ENCODE measurements at places on chromosomes 12 and 14.

DNA sequence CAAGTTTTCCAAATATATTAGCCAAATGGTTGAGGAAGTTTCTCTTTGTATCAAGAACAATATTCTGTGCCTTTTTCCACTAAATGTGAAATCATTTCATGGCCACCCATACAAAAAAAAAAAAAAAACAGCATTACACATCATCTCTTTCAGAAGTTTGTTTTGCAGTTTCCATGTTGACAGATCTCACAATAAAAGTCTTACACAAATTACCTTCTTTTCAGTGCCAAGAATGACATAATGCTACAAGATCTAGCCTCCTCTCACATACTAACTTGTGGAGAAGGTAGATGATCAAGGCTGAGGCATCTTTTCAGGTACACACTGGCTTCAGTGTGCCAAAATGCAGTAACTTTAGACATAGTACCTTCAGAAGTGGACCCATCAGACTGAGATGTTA, 35.3 kb downstream of the PRKD1 start:
- no peak for DNase-seq

DNA sequence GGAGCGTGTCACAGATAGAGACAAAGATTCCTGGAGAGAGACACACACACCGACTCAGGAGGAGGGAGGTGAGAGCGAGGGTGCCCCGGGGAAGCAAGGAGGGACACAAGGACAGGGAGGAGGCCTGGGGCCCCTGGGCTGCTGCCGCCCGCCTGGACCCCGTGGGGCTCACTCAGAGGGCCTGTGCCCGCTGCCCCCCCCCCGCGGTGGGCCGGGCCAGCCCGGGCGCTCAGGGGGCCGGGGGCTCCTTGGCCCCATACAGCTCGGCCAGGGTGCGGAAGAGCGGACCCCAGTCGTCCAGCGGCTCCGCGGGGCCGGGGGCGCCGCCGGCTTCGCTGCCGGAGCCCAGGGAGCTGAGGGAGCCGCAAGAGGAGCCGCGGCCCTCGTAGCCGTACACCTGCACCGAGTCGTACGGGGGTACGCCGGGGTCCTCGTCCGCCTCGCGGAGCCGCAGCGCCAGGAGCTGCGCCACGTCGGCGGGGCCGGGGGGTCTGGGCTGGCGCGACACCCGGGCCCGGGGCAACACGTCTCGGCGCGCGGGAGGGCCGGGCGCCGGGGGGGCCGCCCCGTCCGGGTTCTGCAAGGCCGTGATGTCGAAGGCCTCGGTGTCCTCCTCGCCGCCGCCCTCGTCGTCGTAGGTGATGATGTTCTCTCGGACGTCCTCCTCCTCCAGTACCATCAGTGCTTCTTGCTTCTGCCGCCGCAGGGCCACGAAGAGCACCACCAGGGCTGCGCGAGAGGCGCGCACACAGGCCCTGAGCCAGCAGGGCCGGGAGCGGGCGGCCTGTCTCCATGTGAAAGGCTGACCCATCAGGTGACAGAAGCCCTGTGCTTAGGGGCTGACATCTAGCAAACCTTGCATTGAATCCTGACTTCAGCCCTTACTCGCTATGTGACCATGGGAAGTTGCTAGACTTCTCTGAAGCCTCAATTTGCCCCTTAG, 6.0 kb downstream of the PSMB11 start:
- DNase-seq = no peak

DNA sequence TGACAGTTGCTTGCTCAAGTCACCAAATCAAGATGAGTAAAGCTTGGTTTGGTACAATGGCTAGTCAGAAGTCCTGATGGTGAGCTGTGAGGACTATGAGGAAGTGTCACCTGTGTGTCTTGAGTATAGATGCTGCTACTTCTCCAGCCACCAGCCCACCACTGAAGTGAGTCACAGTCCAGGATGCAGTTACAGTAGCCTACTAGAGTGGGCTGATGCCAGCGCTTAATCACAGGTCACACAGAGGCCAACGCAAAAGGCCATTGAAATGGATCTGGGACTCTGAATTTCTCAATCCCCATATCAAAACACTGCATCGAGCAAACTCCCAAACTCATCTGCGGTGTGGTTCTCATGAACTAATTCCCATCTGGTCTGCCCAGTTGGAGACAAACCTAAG, 223.1 kb downstream of the ANO6 start:
- DNase-seq = peak; percentile 41

DNA sequence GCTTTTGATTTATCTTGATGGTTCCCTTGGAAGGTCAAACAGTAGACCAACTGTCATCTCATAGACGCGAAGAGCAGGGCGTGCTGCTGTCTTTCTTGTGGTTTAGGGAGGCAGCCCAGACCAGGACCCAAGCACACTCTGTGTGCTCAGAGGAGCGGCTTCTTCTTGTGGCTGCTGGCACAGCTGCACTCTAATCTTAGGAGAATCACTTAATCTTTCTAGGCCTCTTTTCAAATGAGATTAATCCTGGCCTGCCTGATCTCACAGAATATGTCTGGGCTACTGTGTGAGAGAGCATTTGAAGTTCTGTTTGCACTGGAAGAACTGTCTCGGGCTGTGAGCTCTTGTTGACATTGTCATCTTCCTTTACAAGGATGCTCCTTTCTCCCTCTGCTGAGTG, 60.0 kb upstream of the TRAF3 start:
- DNase-seq = no peak

GRCh38 chr12:25189656-25190055, 5.3 kb downstream of the DNAI7 start:
- DNase-seq = no peak

DNA sequence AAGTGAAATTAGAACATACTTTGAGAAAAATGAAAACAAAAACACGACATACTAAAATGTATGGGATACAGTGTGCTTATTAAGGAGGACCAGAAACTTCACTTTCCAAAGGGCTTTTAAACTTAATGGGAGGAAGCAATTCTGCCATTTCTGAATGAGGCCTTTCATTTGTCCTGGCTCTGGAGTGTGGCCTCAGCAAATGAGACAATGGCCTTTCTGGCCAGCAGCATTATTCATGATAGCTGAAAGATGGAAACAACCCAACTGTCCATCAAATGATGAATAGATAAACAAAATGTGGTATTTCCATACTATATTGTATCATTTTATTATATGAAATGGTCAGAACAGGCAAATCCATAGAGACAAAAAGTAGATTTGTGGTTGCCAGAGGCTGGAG, 338.6 kb downstream of the CEP128 start:
- no peak for DNase-seq

DNA sequence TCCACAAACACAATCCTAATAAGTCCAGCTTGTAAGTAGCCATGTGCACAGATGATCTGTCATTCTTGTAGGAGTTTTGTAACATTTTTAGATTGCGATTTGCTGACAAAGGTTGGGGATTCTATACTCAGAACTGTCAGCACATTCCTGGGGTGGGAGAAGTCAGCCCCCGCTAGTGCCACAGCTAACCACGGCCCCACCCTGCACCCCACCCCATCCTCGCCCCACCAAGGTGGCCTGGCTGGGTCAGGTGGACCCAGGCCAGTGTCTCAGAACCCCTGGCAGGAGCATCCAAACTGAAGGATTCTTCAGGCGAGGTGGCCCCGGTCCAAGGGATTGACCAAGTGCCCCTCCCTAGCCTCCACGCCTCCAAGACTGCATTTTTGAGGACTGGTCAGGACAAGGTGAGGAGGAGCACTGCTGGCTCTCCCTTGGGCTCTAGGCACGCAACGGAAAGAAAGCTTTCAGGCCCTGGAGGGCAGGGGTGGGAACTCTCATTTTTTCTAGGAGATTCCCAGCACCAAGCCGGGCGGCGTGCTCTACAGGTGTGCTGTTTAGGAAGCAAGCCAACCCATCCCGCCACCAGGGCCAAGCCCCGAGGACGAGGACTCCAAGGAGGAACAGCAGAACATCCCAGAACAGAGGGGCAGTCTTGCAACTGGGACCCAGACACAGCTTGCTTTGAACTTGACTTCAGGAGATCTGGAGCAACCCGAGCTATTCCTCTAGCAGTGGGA, 172.8 kb downstream of the BCL11B start:
- no peak for DNase-seq

DNA sequence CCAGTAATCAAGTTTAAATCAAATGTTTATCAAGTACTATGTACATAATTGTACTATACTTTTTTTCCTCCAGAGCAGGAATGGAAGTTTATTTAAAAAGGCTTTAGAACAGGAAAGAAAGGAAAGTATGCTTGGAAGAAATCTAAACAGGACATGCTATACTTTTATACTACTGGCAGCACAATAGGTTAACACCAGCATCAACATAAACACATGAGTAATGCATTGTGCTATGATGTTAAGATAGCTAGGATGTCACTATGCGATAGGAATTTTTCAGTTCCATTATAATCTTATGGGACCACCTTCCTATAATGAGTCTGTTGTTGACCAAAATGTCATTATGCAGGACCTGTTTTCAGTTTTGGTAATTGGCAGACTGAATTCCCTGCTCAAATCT, 41.5 kb upstream of the ANKS1B start:
- no peak for DNase-seq

DNA sequence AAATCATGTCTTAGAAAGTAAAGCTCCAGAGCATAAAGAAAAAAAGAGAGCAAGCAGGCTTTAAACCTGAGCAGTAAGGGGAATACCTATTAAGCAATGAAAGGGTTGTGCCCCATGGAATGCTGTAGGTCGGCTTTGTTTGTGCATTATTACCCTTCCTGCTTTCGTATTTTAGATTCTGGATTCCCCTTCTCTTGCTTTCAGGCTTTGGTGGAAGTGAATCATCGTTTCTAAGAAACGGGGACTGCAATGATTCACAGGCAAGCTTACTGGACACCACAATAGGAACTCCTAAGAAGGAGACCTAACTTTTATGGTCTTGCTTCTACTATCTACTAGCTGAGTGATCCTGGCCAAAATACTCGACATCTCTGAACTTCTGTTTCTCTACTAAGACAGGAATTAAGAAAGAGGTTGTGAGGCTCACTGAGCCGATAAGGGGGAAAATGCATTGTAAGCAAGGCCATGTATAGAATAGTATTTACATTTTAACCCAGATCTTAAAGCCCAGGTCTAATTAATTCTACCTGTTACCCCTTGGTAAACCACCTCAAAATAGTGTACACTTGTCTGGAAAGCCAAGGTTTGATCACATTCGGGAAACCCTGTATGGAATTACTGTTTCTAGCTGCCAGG, 1.2 kb upstream of the BMAL2 start:
- peak; percentile 98 for DNase-seq

DNA sequence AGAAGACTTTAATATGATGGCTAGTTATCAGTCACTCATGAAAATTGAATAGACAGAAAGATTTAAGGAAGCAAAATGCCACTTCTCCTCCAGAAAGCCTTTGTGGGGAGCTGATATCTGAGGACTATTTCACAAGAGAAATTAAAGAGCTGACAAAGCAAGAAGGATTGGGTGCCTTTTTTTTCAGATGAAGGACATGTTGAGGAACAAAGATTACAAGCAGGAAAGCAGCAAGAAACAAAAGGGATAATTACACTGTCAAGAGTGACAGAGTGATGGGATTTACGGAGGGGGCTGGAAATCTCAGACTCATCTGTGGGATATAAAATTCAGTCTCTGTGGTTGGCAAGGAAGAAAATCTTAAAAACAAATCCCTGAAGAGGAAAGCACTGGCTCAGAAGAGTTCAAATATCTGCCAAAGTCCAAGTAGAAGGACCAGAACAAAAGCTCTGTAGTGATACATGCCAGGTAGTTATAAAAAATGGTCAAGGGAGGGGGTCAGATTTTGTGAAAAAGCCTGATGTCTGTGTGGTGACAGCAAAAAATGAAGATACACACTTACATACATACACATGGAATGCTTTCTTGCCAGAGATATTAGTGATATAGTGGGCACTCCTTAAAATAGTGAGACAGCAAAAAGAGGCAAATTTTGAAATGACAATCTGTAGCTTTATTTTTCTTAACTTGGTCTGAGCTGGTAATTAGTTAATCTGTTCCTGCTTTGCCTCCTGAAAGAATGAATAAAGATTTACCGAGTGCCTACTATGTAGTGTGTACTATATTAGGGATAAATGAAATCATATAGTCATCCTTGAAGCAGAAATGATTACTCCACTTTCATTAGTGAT, 62.9 kb downstream of the EPS8 start:
- DNase-seq = no peak

GRCh38 chr12:131279281-131279921, 325.7 kb downstream of the ADGRD1 start:
- DNase-seq = no peak

DNA sequence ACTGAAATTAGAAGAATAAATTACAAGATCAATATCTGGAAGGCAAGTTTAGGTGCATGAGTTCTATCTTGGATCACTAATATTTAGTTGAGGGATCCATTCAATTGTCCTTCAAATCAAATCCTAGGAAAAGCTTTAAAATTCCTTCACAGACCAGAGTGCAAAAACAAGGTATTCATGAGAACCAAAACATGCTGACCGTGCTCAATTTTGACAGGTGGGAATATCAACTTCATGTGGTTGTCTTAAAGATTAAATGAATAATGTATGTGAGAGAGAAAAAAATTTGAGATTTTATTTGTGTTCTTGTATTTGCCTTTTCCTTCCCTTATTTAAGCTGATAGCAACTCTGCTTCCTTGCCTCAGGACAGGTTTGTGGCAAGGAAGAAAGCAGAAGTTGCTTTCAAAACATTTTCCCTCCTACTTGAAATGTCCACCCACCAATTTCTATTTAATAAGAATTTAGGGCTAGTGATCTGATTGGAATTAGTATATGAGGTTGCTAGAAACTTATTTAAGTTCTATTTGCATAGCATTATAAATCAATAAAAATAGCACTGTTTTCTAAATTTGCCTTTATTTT, 4.9 kb upstream of the PPP1R12A start:
- DNase-seq = no peak

- no peak for DNase-seq
Measured at GRCh38 chr12:65275627-65276026, 2.9 kb upstream of the MSRB3 start.

DNA sequence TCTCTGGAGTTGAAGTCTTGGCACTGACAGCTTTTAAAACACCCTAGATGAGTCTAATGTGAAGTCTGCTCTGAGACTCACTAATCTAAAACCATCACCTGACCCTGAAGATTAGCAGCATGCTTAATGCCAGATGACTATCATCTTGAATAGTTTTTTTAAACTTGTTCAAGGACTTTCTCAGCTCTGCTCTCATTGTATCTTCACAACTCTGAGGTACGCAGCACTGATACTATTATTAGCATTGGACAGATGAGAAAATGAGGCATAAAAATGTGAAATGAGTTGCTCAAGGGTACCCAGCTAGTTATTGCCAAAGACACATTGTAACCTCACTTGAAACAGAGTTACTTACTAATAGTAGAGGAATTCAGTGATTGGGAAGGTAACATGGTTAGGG, 4.8 kb downstream of the SLC38A1 start:
- peak; percentile 30 for DNase-seq

DNA sequence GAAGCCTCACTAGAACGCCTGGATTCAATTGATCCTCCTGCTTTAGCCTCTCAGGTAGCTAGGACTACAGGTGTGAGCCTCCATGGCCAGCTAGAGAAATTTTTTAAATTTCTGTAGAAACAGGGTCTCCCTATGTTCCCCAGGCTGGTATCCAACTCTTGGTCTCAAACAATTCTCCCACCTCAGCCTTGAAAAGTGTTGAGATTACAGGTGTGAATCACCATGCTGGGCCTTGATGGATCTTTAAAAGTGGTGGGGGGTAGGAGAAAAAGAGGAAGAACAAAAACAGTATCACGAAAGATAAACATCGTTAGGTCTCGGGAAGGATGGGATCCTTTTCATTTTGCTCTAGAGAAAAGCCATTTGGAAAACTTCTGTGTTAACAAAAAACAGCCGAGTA, 4.5 kb downstream of the GYS2 start:
- DNase-seq = no peak

- no peak for DNase-seq
Measured at GRCh38 chr14:99688629-99689028, 4.5 kb downstream of the CYP46A1 start.

All from RKO (cell line).